Stimulated activated CD4-positive, alpha-beta T cell treated with anti-CD3 and anti-CD28 coated beads, Interleukin-2, amount 100 ng/mL, for 24 hours (primary cell): ENCODE measurements at places on chromosomes 13 and 19.
A peak's percentile ranks its signal among the peaks of the same experiment; 100 is the strongest.

- DNase-seq, result no peak
Observed at GRCh38 chr19:44752123-44752815, 3.8 kb downstream of the BCL3 start.

GRCh38 chr19:7326105-7326877 lies 22.4 kb upstream of the ARHGEF18 start:
- peak; percentile 57 for DNase-seq

DNA sequence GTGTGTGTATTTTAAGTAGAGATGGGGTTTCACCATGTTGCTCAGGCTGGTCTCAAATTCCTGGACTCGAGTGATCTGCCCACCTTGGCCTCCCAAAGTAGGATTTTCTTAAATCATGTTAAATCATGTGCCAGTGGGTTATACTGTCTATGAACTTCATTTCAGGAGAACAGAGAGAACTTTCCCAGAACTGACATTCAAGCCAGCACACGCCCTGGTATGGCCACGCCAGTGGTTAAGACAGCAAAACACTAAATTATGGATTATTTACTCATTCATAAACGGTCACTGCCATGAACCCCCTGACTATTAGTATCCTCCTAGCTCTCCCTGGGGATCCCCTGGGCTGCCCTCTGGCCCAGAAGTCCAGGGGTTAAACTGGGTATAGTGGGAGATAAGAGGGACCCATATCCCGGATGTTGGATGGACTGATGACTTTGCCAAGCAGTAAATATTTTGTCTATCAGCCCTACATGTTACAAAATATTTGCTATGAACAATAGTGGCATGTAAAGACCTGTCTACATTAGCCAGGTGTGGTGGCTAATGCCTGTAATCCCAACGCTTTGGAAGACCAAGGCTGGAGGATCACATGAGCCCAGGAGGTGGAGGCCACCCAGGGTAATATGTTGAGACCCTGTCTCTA lies 16.1 kb upstream of the STRN4 start:
- DNase-seq, result no peak

- peak; percentile 20 for DNase-seq
Observed at GRCh38 chr13:48265217-48265815, 32.3 kb downstream of the ITM2B start.

DNA sequence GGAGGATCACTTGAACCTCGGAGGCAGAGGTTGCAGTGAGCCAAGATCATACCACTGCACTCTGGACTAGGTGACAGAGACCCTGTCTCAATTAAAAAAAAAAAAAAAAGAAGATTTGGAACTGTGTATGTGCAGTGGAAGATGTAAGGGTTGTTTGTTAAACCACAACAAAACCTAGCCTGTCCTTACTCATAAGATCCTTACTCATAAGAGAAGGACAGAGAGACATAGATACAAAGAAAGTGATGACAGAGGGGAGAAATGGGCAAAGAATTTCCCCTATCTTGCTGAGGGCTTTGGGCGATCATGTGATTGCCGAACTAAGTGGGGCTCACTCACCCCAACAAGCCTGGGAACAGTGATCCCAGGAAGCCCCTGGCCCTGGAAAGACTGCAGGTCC lies 7.9 kb downstream of the ITPKC start:
- no peak for DNase-seq
